ENCODE measurements at places on chromosomes 2 and 18.

- peak; percentile 6 for DNase-seq
Measured at GRCh38 chr2:174395969-174396630, 570 bp downstream of the SCRN3 start.

DNA sequence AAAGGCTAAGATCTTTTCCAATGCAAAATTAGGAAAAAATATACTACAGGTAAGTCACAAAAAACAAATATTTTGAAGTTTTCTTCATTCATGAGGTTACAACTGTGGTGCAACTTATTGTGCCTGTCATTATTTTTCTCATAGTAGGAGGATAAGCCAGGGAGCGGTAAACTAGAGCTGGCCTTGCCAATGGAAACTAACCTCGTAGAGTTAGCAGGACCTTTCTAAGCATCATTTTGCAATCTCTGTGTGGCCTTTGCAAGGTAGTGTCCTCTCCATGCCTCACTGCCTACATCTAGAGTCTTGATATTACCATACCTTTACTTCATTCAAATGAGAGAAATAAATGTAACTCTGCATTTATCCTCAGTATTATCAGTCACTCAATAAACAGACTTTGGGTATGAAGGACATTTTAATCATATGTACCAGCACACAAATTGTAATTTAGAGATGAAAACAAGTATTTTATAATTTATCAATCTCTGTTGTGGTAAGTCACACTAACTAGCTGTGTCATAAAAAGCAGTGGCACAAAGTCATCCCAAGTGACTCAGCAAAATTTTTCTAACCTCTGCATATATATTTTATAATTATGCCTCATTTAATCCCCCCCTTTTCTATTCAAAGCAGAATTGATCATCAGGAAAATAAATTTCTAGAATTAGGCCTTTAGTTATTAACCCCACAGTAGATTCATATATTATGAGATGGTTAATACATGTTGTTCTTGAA lies 47.0 kb downstream of the LANCL1 start:
- DNase-seq, result no peak

GRCh38 chr2:31429759-31430438 lies 15.4 kb upstream of the XDH start:
- peak; percentile 12 for DNase-seq

GRCh38 chr2:37377187-37377532 lies 32.7 kb downstream of the QPCT start:
- no peak for DNase-seq

DNA sequence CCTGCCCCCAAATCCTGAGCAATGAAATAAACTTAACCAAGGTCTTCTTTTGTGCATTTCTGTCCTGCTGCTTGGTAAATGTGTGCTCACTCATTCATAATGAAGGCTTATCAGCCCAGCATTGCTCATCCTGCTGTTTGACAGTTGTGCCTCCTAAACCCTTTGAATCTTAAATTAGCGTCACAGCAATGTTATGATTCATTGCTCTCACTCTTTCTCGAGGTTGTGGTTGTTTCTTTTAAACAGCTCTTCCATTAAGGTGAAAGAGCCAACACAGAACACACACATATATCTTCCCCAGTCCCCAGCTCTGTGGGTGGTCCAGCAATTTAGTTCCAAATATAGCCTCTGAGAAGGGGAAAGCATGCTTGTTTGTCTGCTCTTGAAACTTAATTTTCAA lies 84.0 kb downstream of the EVA1A start:
- DNase-seq, result no peak

DNA sequence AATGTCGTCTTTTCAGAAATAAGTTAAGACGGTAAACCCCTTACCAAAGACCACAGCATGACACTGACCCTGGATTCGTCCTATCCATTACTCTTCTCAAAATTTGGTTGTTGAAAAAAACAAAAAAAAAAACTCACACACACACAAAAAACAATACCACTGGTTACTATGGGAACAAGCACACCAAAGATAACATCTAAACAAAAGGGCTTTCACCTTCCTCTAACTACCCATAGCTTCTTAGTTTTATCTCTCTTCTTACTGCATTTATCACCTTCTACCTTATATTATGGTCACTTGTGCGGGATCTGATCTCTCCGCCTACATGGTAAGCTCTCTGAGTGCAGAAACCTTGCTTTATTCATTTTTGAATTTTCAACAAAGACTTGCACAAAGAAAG lies 192.7 kb downstream of the STK39 start:
- no peak for DNase-seq

DNA sequence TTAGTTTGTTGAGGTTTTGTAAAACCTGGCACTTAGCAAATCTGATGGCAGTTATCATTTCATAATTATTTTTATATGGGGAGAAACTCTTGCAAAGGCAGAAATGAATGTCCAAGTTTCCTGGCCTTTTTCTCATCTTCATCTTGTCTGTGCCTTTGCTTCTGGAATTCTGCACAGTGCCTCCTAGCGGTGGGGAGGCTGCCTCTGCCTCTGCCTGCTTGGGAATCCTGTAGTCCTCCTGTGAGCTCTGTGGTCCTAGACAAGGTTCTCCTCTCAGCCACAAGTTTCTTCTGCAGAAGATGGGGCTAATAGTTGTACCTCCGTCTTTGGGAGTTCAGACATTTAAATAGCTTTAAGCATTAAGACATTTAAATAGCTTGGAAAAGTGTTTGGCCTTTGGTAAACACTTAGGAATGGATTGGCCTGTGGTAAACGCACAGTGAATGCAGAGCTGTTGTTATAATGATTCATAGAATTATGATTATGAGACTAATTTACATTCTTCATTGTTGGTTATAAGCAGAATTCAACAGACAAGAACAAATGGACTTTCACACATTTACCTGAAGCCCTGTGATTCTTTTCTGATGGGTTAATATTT lies 101.2 kb downstream of the ZNF236 start:
- no peak for DNase-seq

DNA sequence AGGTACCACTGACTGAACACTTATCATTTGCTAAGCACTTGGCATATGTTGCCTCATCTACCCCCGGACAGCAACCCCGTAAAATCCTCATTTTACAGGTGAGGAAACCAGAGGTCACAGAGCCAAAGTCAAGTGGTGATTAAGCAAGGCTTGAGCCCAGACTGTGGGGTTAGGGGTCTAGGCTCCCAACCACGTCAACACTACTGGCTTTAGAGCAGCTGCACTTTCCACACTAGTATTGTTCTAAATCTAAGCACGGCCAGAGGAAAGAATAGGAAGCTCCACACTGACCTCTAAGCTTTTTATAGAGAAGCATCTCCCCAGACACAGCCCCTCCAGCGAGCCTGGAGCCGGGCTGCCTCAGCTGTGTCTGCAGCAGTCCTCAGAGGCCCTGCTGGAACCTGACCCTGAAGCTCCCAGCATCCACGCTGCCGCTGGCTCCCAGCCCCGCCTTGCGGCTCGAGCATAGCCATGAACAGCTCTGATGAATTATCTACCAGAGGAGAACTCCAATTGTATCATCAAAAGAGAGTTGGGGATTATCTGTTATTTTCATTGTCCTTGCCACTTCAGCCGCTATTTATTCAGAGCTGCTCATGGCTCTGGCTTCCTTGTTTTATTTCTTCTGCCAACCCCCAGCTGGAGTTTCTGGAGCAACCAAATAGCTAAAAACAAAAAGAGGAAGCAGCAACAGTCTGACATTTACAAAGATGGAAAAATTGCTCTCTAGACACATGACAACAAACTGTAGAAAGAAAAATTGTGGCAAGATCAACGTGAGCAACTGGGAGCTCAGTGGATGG lies 62.2 kb upstream of the RTN4 start:
- DNase-seq, result no peak

DNA sequence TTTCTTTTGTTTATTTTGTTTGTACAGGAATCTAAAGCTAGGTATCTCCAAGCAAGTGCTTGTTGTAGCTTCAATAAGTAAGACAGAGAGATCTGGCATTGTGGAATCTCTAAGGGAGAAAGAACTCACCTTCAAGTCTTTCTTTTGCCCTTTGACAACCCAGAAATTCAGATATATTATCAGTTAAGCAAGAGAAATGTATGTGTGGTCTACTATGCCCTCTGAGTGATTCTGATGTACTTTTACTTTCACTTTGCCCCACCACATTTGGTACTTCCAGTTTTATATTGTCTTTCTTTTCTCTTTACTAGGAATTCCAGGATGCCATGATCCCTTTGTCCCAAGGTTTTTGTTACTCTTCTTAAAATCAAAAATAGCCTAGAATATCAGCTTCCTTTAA lies 259.6 kb upstream of the PIK3C3 start:
- DNase-seq, result no peak

DNA sequence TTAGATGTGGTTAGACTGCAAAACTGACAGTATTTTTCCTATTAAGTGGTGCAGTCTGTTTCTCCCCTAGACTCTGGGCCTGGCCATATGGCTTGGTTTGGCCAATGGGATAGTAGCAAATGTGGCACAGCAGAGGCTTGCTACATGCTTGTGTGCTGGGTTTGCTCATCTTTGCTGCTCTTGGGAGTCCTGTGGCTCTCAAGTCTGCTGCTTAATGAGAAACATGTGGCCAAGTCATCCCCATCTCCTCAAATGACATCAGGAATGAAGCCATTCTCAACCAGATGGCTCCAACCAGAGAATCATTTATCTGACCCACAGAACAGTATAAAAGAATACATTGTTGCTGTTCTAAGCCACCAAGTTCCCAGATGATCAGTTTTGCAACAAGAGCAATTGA lies 57.1 kb upstream of the PAX3 start:
- DNase-seq, result no peak

- no peak for DNase-seq
Measured at GRCh38 chr2:207133820-207134519, 31.8 kb downstream of the KLF7 start.

DNA sequence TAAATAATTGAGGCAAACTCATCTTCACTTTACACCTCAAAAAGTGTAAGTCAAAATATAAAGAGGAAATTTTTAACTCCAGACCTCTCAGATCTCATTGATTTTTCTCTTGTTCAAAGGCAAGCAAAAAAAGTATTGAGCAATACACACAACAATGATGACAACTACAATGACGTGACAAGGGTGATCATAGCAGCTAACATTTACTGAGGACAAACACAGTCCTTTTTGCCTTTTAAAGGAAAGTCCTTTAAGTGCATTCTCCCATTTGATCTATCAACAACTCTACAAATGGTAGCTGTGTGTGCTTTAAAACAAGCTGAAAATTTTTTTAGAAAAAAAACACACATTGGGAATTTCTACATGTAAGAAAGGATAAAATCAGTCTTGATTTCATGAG lies 123.5 kb upstream of the CTAGE1 start:
- DNase-seq, result no peak

GRCh38 chr2:96116879-96117533 lies 635 bp upstream of the ADRA2B start:
- peak; percentile 58 for DNase-seq

- no peak for DNase-seq
Measured at GRCh38 chr2:24159708-24160107, 15.1 kb upstream of the FAM228A start.

DNA sequence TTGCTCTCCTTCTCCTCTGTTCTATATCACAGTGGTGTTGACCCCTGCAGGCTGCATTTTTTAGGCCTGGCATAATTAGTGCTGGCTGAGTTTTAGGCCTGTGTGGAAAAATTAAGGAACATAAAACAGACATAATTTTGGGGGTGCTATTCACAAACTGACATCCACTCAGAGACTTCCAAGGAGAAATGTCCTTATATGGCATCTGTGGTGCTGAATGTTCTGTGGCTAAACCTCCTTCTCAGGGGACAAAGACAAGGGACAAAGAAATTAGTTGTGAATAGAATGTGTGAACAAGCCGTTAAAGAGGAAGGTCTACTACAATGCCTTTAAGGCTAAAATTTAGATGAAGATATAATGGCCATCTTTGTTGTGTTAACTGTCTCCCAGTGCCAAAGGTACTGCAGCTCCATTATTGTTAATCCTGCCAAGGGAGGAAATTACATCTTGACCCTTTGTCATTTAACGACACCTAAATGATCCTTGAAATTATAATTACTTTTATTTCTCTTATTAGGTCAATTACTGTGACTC lies 870.0 kb upstream of the CHAC2 start:
- DNase-seq, result no peak

DNA sequence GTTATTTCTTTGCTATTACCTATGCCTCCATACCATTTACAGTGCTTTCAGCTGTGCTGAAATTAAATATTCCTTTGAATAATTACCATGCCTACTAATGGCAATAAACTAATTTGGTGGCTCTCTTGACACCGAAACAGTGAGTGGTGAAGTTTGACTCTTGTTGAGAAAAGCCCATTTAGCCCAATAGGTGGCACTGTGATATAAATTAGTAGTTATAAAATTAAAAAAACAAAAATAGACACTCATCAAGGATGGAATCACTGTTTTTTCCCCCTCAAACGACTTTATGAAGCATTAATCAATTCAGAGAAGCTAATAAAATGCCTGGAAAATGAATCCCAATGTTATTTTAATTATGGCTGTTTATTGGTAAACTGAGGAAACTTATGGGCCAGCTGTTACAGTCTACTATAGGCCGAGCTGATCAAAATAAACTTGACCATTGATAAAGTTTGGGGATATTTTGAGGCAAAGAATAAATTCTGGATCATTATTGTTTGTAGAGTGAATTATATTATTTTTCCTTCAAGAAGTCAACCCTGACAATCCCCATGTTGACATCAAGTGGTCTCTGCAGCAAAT lies 339.6 kb downstream of the TRIB2 start:
- DNase-seq, result no peak

- DNase-seq, result no peak
Measured at GRCh38 chr18:53411511-53411910, 813.0 kb downstream of the MBD2 start.

- DNase-seq, result no peak
Measured at GRCh38 chr2:233821709-233822100, 32.6 kb downstream of the HJURP start.

DNA sequence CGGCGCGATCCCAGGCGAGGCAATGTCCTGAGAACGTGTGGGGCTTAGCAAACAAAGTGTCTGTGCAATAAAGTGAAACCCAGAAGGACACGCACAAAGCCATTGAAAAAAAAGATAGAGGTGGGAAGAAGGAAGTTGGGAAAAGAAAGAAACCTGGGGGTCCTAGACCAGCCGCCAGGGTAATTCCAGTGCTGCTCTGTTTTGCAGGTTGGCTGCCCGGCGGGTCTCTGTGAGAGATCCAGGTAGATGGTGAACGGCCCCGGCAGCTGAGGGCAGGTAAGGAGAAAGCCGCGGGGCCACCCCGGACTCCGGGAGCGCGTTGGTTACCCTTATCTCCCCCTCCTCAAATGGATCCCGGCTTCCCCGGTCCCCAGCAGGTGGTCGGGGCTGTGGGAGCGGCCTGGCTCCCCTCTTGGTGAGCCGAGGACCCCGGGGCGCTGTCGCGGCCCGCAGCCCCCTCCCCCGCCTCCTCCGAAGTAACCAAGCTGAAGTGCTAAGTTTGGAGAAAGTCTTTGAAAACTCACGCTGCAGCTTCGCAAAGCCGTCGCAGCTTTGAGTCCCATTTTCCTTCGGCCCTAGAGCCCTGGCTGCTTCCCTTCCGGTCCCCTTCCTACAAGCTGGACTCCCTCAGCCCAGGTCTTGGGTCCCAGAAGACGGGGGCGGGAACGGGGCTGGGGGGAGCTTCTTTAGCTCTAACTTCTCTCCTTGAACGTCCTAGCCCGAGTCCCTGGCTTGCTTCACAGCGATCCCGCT lies 588 bp downstream of the OTX1 start:
- DNase-seq, result no peak

All from activated CD4-positive, alpha-beta T cell treated with anti-CD3 and anti-CD28 coated beads, Interleukin-2, amount 50 U/mL, for 1 hour (primary cell).